ENCODE measurements at places on chromosomes 5 and 9.
A peak's percentile ranks its signal among the peaks of the same experiment; 100 is the strongest.

DNA sequence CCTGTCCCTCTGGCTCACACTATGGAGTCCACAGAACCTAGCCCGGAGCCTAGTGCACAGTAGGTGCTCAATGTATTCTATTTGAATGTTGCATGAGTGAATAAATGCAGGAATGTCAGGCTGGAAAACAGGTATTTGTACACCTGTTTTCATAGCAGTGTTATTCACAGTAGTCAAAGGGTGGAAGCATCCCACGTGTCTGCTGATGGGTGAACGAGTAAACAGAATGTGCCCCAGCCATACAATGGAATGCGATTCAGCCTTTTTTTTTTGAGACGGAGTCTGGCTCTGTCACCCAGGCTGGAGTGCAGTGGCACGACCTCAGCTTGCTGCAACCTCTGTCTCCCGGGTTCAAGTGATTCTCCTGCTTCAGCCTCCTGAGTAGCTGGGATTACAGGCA lies 31.5 kb upstream of the IER5L start:
- DNase-seq: no peak

DNA sequence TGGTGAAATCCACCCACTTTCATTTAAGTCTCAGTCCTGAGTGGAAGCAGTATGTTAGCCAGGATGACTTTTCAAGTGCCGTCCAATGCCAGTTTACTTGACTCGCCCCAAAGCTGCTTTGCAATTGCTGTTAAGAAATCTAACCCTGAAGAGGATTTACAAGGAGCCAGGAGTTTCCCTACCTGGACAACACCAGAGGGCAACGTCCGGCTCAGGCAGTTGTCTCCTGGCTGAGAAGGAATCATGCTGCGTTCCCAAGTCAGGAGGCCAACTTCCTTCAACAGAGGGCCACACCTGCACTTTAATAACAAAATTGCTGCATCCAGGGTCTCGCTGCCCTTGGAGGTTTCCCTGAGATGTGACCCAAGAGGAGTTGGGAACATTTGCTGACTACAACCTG lies 65.8 kb downstream of the BOD1 start:
- no peak for DNase-seq

- DNase-seq: no peak
Measured at GRCh38 chr5:40826489-40827187, 8.4 kb downstream of the RPL37 start.

- no peak for DNase-seq
Measured at GRCh38 chr9:17597977-17598376, 19.1 kb downstream of the SH3GL2 start.

DNA sequence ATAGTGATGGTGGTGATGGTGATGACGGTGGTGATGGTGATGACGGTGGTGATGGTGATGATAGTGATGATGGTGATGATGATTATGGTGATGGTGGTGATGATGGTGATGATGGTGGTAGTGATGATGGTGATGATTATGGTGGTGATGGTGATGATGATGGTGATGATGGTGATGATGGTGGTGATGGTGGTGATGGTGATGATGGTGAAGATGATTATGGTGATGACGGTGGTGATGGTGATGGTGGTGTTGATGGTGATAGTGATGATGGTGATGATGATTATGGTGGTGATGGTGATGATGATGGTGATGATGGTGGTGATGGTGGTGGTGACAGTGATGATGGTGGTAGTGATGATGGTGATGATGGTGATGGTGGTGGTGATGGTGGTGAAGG lies 149.2 kb upstream of the IRX1 start:
- DNase-seq: no peak

DNA sequence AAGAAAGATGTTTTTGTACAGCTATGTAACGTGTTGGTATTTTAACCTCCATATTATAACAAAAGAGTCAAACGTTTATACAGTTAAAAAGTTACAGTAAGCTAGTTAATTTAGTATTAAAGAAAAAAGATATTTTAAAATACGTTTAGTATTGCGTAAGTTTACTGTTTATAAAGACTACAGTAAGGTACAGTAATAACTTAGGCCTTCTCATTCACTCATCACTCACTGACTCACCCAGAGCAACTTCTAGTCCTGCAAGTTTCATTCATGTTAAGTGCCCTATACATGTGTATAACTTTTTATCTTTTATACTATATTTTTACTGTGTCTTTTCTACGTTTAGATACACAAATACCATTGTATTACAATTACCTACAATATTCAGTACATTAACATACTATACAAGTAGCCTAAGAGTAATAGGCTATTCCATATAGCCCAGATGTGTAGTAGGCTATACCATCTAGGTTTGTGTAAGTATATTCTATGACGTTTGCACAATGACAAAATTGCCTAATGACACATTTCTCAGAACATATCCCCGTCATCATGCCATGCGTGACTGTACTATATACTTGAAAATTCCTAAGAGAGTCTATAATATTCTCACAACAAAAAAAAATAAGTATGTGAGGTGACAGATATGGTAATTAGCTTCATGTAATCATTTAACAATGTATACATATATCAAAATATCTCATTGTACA lies 33.8 kb downstream of the ERP44 start:
- peak; percentile 31 for DNase-seq

- DNase-seq: no peak
Measured at GRCh38 chr9:89815061-89815902, 210.5 kb downstream of the GADD45G start.

DNA sequence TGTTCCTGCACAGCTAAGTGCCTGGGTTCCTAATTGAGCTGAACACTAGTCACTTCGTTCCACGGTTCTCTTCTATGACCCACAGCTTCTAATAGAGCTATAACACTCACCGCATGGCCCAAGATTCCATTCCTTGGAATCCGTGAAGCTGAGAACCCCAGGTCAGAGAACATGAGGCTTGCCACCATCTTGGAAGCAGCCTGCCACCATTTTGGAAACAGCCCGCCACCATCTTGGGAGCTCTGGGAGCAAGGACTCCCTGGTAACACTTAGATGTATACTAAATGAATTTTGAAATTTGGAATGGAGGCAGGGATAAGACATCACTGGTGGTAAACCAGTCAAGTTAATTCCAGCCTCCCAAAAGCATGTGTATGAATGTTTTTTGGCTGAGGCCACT lies 60.4 kb downstream of the KIAA0825 start:
- no peak for DNase-seq

DNA sequence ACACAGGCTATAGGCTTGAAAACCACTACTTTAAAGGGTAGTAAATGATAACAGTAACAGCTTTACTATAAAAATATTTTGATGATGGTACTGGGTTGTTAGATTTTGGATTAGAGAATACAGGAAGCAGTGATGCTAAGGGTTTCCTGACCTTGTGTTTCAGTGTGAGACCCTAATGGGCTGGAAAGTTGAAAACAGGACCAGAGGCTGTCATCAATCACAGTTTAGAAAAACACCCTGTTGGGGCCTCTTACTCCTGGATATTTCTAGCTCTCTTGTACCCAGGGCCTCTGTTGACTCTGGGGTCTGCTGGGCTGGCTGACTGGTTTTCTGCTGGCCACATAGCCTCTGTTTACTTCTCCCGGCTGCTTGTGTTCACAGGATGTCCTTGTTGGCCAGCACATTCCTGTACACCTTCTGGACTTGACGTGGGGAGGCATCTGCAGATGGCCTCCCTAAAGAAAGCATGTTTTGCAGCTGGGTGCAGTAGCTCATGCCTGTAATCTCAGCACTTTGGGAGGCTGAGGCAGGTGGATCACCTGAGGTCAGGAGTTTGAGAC lies 21.5 kb downstream of the ACER2 start:
- no peak for DNase-seq

DNA sequence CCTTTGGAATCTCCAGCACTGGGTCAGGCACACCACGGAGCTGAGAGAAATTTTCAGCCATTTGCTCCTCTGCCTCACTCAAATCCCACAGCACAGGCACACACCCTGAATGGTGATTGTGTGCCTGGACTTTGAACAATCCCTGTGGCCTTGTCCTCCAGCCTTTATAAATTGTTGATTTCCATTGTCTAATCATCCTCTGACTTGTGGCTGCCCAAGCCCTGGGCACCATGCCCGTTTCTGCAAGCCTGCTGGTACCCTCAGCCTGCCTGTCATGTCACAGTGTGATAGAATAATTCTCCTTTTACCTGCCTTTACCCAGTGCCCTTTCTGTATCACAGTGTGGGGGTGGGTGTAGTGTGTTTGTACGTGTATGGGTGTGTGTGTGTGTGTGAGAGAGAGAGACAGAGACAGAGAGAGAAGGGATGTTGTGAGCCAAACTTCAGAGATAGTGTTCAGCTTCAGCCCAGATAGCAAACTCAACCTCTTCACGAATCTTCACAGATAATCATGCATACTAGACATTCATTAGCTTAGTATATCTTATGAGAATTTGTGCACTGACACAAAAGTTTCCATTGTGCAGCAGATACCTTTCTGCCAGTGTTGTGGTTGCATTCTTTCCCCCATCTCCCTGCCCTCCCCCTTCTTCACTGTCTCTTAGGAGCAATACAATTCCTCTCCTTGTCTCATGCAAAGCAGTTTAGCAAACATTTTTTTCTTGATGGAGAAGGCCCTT lies 27.8 kb upstream of the SLC44A1 start:
- no peak for DNase-seq

GRCh38 chr5:65261499-65261898 lies 220.2 kb downstream of the ADAMTS6 start:
- no peak for DNase-seq

DNA sequence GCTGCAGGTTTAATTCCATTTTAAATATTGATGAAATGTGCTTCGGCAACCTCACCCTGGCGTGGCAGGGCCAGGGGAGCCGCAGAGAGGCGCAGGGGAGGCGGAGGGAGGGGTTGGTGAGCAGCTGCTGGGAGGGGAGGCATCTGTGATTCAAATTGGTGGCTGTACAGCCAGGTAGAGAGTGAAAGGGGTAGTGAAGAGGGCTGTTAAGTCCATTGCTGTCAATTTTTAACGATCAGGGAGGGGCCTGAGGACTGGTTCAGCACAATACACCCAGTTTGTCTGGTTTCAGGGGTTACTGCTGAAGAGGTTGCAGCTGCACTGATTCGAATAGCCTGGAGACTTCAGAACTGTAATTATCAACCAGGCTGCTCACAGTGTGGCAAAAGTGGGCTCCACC lies 31.3 kb downstream of the LHX6 start:
- no peak for DNase-seq

DNA sequence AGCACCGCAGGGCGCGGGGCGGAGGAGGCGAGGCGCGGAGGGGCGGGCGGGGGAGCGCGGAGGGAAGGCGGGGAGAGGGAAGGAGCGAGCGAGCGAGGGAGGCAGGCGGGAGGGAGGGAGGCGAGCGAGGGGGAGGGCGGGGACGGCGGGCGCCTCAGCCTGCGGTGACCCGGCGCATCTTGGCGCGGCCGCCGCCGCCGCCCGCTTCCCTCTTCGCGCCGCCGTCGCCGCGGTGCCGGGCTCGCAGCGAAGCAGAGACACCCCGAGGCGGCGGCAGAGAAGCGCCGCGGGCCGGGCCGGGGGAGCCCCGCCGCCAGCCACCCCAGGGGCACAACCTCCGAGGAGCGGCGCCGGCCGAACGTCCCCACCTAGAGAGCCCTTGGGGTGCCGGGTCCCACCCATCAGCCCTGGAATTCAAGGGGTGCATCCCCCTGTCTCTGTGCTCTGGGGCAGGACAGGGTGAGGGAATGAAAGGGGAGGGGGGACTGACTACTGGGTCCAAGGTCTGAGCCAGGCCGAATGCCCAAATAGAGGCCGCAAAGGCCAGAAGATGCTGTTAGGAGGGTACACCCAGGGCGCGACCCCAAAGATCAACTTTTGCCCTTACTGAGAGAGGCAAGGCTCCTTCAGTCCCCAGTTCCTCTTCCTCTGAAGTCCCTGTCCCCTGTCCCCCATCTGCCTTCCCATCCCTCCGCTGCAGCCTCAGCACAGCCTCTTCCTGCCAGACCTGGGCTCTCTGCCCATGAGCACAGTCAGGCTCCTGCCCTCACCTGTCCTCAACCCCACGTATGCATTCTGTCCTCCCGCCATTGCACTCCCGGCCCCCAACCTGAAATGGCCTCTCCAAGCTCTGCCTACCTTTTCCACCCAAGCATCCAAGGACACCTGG lies at the start of gene ADAMTS2:
ADAMTS2 (minus strand) TSS at position 29 of the 889 bp plus-strand sequence. CDS start 133 bp downstream, outside the sequence.
- DNase-seq: no peak

DNA sequence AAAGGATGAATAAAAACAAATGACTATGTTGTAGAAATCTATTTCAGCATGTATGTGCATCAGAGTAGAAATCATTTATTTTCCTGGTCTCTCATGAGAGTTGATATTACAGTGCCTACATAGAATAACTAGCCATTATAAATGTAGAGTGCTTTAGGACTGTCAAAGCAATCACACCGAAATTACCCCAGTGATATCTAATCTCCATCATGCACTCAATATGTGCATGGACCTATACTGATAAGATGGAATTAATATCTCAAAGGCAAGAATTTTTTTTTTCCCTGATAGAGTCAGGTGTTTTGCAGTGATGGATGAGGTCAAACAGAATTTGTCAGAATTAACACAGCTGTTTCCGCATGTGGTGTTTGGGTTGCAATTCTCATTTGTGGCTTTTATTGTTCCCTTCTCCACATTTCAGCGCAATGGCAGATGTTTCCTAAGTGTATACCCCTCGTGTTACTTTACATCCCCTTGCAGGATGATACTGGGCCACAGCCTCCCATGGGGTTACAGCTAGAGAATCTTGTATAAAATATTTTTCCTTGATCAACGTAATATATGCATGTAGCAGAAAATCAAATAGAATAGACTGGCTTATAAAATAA lies 298.8 kb downstream of the RASEF start:
- no peak for DNase-seq

DNA sequence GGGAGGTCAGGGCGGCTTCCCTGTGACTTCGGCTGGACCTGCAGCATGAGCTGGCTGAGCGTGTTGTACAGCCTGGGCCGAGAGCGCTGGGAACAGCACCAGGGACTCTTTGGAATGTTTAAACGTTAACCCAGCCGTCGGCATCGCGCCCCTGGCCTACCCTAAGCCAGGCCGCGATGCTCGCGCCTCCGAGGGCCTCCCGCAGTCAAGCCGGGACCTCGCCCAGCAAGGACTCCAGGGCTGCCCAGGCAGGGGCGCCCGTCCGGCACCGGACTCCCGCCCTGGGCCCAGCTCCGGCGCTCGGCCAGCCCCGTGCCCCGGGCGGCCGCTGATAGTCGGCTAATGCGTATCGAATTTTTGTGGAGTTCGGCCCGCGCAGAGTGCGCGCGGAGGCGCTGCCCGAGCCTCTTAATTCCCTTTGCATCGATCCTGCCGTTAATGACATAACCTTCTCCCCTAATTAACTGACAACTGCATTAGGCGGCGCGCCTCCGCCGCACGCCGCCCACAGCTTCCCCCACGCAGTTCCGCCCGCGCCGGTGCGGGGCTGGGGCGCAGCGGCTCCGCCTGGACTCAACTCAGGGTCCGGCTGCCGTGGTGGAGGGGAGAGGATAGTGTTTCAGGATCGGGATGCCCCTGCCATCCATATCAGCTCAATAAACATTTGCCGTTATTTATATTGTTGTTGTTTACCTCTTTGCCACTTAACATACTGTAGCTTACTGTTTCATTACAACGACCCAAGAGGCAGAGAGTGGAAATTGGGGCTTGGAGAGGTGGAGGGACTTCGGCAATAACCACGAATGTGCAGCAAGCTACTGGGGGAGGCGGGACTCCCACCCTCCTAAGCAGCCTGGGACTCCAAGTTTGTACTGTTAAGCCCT lies 28.8 kb upstream of the CDC23 start:
- DNase-seq: no peak

GRCh38 chr9:27471366-27471765 lies 52.7 kb upstream of the IFNK start:
- no peak for DNase-seq

- DNase-seq: no peak
Measured at GRCh38 chr9:34962546-34962945, 4.5 kb downstream of the PHF24 start.
